CMK (cell line): ENCODE measurements at places on chromosomes 4 and X.

- no peak for DNase-seq
Observed at GRCh38 chrX:19625612-19626011, 110.3 kb upstream of the MAP3K15 start.

GRCh38 chrX:21412029-21412428 lies 37.8 kb downstream of the CNKSR2 start:
- no peak for DNase-seq

- no peak for DNase-seq
Observed at GRCh38 chr4:183876268-183876934, 28.7 kb upstream of the STOX2 start.

- no peak for DNase-seq
Observed at GRCh38 chr4:76639288-76639687, 204.3 kb downstream of the SHROOM3 start.

DNA sequence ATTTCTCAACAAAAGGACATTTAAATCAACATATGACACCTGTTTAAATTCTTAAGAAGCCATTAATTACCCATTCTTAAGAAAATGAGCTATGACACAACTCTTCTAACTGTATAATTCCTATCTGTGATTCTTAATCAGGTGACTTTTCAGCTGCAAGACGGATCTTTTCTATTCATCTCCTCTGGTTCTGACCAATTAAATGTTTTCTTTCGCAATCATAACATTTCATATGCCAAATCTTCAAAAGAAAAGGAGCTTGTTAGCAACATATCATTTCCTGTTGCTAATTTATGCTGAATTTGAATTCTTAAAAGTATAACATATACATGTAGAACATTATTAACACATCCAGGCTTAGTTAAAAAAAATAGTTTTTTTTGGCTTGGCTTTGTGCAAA lies 62.5 kb downstream of the SEL1L3 start:
- DNase-seq = no peak

DNA sequence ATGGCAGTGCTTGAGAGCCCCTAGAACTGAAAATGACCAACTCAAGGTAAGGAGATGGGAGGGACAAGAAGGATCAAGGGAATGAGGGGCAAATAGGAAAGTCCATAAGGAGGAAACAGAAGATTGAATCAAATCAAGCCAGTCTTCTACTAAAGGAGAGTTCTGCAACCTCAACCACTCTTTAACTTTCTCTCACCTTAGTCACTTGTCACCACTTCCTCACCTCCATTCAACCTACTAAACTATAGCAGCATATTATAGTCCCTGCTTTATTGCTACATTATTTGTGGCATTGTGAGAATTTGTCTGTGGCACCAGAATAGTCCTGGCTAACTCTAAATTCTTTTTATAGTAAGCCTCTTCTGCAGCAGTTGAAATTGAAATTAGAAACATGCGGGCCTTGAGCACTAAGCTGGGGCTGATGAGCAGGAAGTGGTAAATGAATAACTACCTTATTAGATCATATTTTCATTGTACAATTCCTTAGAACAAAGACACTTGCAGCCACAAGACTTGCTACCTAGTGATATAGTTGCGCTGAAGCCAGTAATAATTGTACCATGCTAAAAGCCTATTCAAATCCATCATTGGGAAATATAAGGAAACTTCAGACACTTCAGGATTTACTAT lies 336.9 kb downstream of the ZNF674 start:
- no peak for DNase-seq

DNA sequence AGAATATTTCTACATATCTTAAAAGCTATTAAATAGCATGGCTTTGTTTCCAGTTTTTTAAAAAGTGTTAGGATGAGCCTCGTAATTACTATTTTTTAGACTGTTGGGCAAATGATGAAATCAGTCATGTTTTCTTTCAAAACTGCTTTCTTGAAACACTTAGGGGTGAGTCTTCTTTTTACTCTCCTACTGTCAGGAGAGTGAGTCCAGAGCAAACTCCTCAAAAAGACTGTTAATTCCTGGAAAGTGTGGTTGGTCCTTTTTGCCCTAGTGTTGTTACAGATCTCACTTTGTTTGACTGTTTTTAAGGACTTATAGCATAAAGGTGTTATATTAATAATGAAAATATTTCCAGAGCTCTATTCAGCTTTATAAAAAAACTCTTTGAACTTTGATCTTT lies 6.3 kb downstream of the GSTCD start:
- no peak for DNase-seq

GRCh38 chrX:106707771-106708454 lies 18.6 kb upstream of the RNF128 start:
- no peak for DNase-seq

DNA sequence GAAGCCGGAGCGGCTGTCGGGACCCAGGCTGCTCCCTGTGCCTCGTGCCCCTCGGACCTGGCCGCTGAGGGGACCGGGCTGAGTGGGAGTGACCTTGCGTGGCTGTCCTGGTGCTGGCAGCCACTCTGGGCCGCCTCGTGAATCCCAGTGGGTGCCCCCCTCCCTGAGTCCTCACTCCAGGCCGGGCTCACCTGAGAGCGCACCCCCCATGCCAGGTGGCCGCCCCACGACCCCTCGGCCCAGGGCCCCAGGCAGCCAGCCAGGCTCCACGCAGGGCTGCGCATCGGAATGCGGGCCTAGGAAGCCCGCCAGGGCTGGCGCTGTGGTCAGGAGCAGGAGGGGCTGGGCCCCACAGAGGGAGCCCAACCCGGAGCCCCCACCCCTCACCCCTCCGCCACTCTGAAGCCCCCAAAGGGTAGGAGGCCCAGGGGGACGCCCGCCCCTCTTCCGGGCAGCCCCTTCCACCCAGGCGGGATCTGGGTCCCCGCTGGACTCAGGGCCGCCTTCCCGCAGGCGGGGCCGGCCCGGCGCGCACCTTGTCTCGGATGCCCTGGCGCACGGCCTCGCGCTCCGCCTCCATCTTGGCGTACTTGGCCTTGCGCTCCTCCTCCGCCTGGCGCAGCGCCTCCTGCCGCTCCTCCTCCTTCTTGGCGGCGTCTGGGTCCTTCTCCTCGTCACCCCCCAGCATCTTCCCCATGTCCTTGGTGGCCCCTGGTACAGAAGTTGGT lies 33.9 kb downstream of the CPLX1 start:
- DNase-seq = no peak

- DNase-seq = no peak
Observed at GRCh38 chrX:73182502-73183114, 32.0 kb downstream of the NAP1L2 start.

DNA sequence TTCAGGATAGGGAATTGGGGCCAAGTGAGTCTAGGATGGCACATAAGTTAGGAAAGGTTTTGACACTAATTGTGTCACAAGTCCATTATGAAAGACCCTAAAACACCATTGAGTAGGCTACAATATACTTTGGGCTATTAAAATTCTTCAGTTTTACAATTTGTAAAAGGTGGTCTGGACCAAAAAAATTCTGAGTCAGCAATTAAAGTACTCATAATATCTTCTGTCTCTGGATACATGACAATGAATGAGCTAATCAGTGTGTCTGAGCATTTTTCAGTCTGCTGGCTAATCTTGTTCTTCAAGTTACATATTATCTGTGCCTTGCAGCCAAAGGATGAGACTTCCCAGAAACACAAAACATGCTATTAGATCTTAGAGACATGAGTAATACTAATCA lies 14.3 kb downstream of the ARMCX1 start:
- DNase-seq = no peak

- no peak for DNase-seq
Observed at GRCh38 chr4:39568805-39569204, 41.6 kb upstream of the UGDH start.

DNA sequence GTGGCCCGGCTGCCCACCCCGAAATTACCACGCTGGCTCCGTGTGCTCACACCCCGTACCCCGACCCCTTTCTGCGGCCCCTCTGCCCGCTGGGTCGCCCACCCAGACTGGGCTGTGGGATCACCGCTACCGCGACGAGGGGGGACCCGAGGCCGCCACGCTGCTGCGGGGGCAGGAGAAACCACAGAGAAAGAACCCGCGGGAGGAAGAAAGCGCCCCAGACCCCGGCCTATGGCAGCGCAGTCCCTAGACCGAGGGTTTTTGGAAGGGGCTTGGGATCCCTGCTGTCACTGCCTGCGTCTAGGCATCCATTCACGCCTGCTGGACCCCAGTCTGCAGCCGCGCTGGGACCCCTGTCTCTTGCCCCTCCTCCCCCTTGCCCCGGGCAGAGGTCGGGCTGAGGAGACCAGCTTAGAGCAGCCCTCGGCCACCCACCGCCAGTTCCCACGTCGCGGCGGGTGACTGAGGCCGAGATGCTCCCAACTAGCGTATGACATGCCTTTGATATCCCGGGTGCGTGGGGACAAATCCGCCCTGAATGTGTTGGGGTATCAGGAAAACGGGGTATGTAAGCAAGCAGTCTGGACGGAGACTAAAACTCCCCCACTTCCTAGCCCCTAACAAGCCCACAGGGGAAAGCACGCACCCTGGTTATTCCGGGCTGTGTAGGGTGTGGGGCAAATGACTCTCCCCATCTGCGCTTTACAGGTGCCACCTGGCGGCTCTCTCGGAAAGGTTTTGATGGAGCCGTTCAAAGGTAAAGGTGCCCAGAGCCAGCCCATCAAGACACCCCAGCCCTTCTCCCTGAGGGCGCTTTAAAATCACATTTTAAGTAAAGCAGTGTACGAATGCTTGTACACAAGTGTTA lies 862 bp upstream of the INPP4B start:
- DNase-seq = no peak

DNA sequence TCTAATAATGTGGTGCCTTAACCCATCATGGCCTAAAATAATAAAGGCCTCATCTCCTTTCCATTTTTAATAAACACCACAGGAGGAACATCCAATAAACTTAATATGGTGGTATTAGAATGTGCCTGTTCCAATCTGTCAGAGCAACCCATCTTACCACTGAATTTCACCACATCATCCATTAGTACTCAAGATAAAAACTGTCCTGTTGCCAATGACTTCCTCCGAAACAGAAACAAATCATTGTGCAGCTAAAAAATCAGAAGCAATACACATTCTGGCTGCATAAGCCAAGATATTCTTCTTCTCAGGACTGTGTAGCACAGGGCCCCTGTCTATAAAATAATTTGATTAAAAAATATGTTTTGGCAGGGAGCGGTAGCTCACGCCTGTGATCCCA lies 18.5 kb downstream of the TLR10 start:
- DNase-seq = no peak

DNA sequence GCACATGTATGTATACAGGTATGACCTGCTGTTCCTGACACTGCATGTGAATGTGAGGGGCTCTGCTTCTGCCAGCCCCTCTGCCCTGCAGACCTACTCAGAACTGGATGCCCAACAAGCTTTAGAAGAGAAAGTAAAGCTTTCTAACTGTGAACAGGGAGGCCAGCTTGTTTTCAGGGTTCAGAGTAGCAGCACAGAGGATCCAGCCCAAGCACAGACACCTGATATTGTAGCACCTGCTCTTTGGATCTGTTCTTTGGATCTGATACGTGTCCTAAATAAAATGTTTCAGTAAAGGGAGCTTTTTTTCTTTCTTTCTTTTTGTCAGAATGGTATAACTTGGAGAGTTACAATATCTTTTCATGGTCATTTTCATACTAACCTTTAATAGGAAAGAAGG lies 19.2 kb downstream of the DCUN1D4 start:
- no peak for DNase-seq

DNA sequence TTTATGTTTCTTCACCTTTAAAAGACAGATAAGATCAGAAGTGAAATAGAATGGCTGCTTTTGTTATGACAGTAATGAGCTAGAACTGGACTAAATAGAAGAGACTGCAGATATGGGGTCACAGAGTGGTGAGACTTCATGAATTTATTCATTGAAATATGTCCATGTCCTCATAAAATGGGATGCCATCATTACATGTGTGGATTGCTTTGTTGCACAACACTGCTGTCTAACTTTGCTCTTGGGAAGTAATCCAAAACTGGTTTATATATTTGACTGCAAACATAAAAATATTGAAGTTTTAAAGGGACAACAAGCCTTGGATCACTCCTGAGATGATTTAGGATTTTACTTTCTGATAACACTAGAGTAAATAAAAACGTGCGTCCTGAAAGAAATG lies 209.2 kb upstream of the FAT4 start:
- DNase-seq = no peak

GRCh38 chr4:183772361-183772760 lies 113.3 kb downstream of the TRAPPC11 start:
- no peak for DNase-seq

DNA sequence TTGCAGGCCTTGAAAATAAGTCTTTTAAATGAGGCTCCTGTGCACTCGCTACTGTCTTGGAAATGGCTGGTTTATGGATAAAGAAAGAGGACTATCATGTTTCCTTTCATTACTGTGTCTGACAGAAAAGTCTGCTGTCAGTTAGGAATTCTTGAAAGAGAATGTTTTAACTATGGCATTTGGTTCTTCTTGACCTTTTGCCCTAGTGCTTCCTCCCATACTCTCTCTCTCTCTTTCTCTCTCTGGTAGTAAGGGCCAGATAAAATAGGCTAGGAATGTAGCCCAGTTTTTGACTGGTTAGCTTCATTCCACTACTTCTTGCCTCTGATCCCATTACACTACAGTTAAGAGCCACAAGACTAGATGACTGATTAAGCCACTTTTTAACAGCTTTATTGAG lies 29.8 kb downstream of the YY2 start:
- DNase-seq = no peak

- no peak for DNase-seq
Observed at GRCh38 chr4:40446839-40447238, 111.7 kb downstream of the CHRNA9 start.

DNA sequence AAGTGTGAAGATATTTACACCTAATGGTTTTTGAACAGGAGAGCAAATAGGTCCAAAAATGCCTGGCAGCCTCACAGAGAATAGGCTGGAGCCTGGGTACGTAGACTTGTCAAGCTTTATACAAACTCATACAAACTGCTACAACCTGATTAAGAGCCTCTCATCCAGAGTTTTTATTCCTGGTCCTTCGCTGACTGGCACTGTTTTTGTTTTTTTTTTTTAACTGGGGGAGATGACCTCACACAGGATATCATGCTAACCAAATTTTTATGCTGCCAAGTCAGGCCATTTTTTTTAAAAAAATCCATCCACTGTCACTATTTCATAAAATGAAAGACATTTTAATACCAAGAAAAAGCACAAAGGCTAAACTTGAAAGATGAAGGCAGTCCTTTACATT lies 1.9 kb downstream of the FAM114A1 start:
- DNase-seq = no peak

- no peak for DNase-seq
Observed at GRCh38 chrX:134885336-134886001, 105.3 kb upstream of the SMIM10 start.

DNA sequence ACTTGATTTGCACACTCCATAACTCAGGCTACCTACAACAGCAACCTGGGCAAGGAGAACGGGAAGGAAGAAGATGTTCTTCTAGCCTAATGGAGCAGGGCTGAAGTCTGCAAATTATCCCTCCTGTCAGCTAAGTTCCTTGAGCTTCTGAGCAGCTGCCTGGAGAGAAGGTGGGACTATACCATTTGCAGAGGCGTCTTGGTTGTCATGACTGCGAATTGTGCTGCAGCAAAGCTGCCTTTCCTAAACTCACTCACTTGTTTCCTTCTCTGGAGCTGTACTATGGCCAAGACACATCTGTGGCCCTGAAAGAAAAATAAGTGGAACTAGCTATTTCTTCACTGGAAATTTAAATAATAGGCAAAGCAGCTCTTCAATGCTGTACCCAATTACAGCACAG lies 682.4 kb upstream of the GRIA3 start:
- no peak for DNase-seq

GRCh38 chrX:129695535-129695934 lies 40.8 kb upstream of the APLN start:
- no peak for DNase-seq

- no peak for DNase-seq
Observed at GRCh38 chr4:17064959-17065358, 166.5 kb upstream of the LDB2 start.
